Hepatocyte (in vitro differentiated cells): ENCODE measurements at places on chromosomes 6 and 20. TPM values are rescaled to one million over a fixed set of nuclear protein-coding genes. Genes with fewer than 3 reads are reported as not detected.

Gene THEMIS
- total RNA-seq, result not detected in 2 replicates

Gene TTK
- total RNA-seq, result 10.2 and 10.7 TPM in 2 replicates

GRCh38 chr20:44066645-44067606, 120.1 kb downstream of the JPH2 start:
- H3K4me3 ChIP-seq, result no peak overlapping the region
- no peaks in the 10 kb centered on the region for H3K4me1 ChIP-seq
- H3K36me3 ChIP-seq, result no peaks in the 10 kb centered on the region
- no peak overlapping the region for H3K27ac ChIP-seq
- DNase-seq, result no peak

GRCh38 chr20:11778206-11778570, 139.5 kb upstream of the BTBD3 start:
- no peak for DNase-seq
- peak overlapping the region; percentile 40 for H3K27ac ChIP-seq
- no peaks in the 10 kb centered on the region for H3K36me3 ChIP-seq
- no peaks in the 10 kb centered on the region for H3K4me1 ChIP-seq

- H3K4me1 ChIP-seq, result peaks cover 10% of the 10 kb centered on the region
- DNase-seq, result peak; percentile 92
- no peak within 1 kb of the TSS for H3K27ac ChIP-seq
- no peaks in the 10 kb centered on the region for H3K36me3 ChIP-seq
These were observed at the start of gene GGT7 for GRCh38 chr20:34872622-34873224. Gene GGT7 (minus strand): TSS chr20:34872856. CDS start chr20:34872815, 41 bp downstream.

DNA sequence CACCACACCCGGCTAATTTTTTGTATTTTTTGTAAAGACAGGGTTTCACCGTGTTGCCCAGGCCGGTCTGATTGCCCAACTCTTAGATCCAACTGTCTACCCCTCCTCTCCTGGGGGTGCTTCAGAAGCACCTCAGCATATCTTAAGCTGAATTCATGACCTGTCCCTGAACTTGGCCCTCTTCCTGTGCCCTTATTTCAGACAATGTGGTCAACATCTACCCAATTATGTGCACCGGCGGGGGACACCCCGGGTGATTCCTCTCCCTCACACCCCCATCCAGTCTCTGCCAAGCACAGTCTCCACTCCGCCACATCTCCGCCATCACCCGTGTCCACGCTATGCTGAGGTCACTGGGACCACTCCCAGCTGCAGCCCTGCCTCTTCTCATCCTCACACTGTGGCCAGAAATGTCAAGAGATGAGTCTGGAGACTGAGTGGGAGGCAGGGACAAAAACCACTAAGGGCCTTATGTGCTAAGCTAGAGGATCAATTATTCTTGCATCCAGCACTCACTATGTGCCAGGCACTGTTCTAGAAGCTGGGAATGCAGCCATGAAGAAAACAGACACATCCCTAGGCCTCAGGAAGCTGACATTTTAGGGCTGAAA, 111.9 kb downstream of the ARMC2 start:
- no peak overlapping the region for H3K4me3 ChIP-seq
- peak overlapping the region; percentile 31 for H3K27ac ChIP-seq
- H3K4me1 ChIP-seq, result no peaks in the 10 kb centered on the region

DNA sequence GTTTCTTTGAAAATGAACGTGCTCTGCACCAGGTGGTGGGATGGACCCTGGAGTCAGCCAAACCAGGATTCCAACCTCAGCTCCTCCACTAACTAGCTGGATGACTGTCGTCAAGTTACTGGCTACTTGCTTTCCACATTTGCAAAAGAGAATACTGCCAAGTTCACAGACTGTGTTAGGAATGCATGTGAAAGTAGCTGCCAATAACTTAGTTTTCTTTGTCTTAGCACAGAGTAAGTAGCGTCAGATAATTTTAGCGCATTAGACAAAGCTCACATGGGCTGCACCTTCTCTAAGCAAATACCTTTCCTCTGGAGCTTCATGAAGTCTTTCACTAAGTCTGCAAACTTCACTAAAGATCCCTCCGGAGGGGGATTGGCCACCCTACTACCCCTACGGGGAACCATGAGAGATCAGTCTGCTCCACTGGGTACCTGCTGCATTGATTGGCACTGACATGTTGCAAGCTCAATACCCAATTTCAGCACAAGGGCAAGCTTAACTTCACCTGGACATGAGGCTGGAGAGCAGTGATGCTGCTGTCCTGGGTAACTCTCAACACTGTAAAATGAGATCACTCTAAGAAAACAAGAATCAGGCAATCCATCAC, 113.9 kb downstream of the MBOAT1 start:
- no peak overlapping the region for H3K27ac ChIP-seq
- DNase-seq, result no peak
- no peaks in the 10 kb centered on the region for H3K27me3 ChIP-seq
- H3K36me3 ChIP-seq, result no peaks in the 10 kb centered on the region
- no peak overlapping the region for H3K4me3 ChIP-seq

DNA sequence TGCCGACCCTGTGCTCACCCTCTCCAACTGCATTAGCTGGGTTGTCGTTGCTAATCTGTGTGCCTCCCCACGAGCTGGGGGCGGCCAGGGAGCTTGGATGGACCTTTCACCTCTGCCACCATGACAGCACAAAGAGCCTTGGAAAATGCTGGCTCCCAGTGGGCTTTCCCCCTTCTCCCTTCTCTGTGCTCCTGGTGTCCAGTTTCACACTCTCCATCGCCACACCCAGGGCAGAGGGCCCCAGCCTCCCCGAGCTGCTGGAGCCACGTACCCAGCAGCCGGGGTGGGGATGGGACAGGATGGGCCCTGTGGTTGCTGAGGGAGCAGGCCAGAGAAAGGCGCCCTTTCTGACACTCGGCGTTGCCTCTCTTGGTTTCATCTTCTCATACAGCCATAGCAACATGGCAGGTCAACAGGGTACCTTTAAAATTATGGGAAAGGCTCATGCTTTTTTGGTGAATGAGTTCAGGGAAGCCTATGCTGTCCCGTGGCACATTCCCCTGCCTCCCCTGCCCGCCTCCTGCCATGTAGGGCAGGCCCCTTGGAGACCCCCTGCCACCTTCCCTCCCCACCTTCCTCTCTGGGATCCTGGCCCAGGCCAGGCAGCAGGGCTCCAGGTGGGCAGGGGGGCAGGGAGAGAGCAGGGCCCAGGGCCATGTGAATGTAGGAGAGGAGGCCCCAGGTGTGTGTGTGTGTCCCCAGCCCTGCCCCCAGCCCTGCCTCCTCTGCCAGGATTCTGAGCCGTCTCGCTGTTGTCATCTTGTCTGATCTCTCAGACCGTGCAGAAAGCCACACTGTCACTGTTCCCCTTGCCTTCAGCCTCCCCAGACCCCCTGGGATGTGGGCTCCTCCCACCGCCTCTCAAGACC, 85.2 kb upstream of the CCDC167 start:
- H3K27me3 ChIP-seq, result no peaks in the 10 kb centered on the region
- no peak for DNase-seq
- H3K4me3 ChIP-seq, result no peak overlapping the region
- H3K4me1 ChIP-seq, result no peaks in the 10 kb centered on the region
- H3K27ac ChIP-seq, result no peak overlapping the region

GRCh38 chr6:55266896-55267295, 60.4 kb upstream of the GFRAL start:
- H3K27ac ChIP-seq, result no peak overlapping the region
- no peaks in the 10 kb centered on the region for H3K27me3 ChIP-seq
- no peak overlapping the region for H3K4me3 ChIP-seq
- H3K36me3 ChIP-seq, result no peaks in the 10 kb centered on the region
- no peak for DNase-seq

- H3K4me3 ChIP-seq, result no peak overlapping the region
- no peaks in the 10 kb centered on the region for H3K36me3 ChIP-seq
- H3K4me1 ChIP-seq, result peaks cover 13% of the 10 kb centered on the region
These were observed 40.9 kb downstream of the FAM50B start for GRCh38 chr6:3890047-3890446.

DNA sequence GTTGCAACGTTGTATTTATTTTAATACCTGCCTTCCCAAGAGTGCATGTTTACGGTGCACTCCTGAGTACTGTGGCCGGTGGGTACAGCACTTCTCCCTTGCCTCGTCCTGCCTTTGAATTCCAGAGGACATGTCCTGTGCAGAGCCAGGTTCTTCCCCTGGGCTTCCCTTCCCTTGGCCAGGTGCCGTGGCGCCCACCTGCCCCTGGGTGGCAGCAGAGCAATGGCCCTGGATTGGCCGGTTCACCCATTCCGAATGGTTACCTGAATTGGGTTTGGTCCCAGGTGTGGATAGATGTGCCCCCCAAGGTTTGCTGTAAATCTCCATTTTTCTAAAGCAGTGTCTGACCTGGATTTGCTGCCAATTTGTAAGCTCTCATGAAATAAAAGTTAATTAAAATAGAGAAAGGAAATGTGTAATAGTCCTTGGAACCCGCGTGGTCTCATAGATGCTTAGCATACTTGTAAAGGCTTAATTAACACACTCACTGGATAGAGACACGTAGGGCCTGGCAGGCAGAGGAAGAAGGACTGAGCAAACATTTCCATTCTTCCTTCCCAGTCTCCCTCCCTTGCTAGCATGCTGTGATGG, 40.6 kb downstream of the DTD1 start:
- no peaks in the 10 kb centered on the region for H3K36me3 ChIP-seq
- no peaks in the 10 kb centered on the region for H3K27me3 ChIP-seq
- no peak overlapping the region for H3K27ac ChIP-seq
- H3K4me3 ChIP-seq, result no peak overlapping the region

Gene REPS1
- 39.3 and 43.1 TPM in 2 replicates for total RNA-seq

- no peaks in the 10 kb centered on the region for H3K27me3 ChIP-seq
- no peak for DNase-seq
- no peaks in the 10 kb centered on the region for H3K4me1 ChIP-seq
- no peak overlapping the region for H3K27ac ChIP-seq
These were observed 16.3 kb upstream of the RPP40 start for GRCh38 chr6:5020142-5020541.

Gene TMEM200A
- 28.5 and 32.9 TPM in 2 replicates for total RNA-seq

- H3K4me1 ChIP-seq, result peaks cover 6% of the 10 kb centered on the region
- DNase-seq, result no peak
- H3K27me3 ChIP-seq, result peaks cover 78% of the 10 kb centered on the region
- H3K4me3 ChIP-seq, result no peak overlapping the region
These were observed 1.4 kb downstream of the PHACTR3 start for GRCh38 chr20:59605601-59606364.

Gene C6orf58
- total RNA-seq, result 0.12 TPM in 1 of 2 replicates, not detected in the other

Gene E2F1
- total RNA-seq, result 9.1 and 11.0 TPM in 2 replicates

Gene CLPSL1
- total RNA-seq, result not detected in 2 replicates
